ENCODE measurements at places on chromosomes 11 and 22.

DNA sequence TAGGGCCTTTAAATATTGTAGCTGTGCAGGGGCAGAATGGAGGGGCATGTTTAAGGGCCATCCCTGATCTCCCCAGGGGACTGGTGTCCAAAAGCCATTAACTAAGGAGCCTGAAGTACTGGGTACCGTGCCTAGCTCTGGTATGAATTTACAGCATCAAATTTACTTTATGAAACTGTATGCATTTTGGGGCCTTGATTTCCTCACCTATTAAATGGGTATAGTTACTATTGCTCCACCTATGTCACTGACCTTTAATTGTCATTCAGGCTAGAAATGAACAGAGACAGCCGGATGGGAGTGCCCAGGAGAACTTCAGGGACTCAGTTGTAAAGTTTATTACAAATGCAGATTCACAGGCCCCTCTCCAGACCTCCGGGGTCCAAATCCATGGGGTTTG, 11.8 kb upstream of the TP53I11 start:
- no peak for DNase-seq

GRCh38 chr11:122721964-122722266, 66.4 kb downstream of the UBASH3B start:
- DNase-seq: no peak

DNA sequence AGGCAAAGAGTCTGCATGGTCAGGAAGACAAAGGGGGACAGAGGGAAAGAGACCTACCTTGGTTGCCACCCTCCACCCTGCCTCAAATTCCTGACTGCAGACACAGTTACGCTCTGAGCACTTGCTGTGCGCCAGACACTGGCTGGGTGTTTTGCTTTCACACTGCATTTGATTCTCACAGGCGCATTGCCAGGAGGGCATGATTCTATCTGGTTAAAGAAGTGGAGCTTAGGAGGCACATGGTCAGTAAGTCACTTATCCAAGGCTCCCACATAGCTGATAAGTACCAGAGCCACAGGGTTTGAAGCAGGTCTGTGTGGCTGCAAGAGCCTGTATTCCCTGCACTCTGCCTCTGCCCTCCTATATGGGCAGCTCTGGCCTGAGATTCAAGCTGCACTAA, 103.9 kb downstream of the TIMP3 start:
- no peak for DNase-seq

DNA sequence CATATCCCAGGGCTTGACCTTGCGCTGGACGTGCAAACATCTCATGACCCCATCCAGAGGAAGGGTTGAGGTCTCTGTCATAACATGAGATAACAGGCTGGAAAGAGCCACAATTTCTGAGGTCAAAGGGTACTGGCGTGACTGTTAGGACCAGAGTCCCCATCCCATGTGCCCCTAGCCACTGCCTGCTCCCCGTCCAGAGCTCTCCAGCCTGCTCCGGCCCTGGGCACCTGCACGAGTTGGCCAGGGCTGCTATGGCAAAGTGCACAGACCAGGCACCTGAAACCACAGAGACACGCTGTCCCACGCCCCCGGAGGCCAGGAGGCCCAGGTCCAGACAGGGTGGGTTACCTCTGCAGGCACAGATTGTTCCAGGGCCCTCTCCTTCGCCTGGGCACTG, 58.9 kb downstream of the SHANK2 start:
- no peak for DNase-seq

DNA sequence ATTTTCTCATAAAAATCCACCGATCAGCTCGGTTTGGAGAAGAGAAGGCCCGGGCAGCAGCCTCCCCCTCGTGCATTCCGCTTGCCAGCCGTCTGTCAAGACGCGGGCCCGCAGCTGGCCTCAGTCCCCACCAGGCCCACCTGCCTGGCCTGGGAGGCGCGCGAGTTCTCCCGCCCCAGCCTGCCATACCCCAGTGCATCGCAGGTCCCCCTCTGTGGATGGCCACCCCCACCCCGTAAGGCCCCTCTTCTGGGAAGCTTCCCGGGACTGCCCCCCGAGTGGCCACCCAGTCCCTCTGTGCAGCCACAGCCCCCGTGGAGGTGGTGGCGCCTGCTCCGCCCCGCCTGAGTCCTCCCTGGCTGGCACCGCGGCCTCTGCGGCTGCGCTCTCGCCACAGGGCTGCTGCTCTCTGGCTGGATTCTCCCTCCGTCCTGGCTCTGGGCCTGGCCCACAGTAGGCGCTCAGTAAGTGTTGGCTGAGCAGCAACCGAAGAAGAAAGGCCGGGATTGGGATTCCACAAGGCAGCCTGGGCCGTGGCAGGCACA, 74.0 kb upstream of the TCF20 start:
- DNase-seq: no peak

GRCh38 chr22:50604256-50605001, 3.8 kb downstream of the MAPK8IP2 start:
- DNase-seq: no peak

GRCh38 chr11:118607401-118608359, at the start of gene PHLDB1:
Gene PHLDB1, plus strand, starts transcription at chr11:118607615. Its CDS starts 6,222 bp downstream, at chr11:118613837.
- DNase-seq: peak; percentile 39

DNA sequence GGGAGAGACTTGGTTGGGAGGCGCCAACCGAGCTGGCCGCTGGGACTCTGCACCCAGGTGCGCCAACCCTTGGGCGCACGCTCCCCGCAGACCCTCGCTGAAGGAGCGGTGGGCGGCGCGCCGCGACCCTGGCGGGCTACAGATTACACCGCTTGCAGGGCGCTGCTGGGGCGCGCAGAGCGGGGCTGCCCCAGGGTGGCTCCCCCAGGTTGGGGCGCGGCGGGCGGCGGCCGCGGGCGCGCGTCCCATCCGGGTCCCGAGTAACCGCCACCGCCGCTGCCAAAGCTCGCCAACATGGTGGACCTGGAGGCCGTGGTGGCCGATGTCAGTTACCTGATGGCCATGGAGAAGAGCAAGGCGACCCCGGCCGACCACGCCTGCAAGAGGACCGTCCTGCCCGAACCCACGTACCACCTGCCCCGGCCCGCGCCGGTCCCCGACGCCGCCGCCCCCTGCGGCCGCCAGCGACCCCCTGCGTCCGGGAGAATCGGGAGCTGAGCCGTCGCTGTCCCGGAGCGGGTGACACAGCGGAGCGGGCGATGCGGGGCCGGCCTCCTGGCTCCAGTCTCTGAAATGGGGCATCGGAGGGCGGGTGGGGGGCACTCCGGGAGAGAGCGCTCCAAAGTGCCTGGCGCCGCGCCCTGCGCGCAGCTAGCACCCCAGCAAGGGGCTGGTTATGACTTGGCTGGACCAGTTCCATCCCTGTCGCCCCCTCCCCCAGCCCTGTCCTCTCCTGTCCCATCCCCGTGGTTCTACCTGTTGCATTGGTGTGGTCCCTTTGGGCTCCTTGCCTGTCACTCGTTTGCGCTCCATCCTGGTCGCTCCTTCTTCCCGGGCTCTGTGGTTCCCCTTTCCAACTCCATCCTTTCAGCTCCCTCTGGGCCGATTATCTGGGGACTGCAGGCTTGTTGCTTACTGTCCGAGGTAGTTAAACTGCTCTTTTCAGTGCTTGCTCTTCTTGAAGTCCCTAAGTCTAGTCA, 143.3 kb upstream of the GRK3 start:
- no peak for DNase-seq

GRCh38 chr22:29268511-29269229, 602 bp downstream of the EWSR1 start:
- peak; percentile 47 for DNase-seq

DNA sequence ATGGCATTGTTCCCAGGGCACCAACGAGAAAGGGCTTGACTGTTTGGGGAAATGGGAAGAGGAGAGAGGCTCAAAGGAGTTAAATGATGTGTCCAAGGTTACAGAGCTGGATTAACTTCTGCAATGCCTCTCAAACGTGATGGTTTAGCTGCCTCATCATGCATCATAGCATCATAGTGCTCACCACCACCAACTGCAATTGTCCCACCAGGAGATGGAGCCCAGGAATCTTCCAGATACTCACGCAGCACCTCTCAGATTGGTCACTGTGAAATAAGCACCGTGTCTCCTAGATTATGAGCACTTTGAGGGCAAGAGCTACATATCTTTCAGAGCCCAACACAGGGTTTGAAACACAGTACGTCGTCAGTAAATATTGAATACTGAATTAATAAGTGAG, 69.2 kb downstream of the PRSS23 start:
- DNase-seq: no peak

DNA sequence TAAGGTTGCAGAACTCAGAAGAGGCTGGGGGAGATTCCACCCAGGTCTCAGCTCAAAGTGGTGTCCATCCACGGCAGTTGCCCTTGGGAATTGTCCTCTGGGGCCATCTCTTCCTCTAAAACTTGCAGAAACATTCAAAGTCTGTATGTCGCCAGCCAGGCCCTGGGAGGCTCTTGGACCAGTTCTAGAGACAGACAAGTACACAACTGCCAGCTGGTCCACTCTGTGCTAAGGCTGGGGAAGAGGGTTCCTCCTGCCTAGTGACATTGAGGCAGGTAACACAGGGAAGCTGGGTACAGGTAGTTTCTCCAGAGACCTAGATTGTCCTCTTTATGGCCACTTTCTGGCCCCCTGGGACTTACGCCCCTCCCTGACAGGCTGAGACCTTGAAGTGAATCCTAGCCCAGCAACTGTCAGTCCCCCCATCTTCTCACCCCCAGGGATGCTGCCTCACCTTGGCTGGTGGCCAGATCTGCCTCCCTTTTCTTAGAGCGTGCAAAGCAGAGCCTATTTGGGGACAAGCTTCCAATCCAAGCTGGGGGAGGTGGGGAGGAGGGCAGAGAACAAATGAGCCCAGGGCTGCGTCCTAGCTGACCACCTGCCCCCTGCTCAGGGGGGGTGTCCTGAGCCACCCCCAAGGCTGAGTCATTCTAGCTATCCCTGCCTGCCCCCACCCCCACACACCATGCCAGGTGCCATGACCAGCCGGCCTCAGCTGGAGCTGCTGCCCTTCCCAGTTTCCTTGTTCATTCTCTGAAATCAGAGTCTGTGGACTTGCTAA, 8.4 kb downstream of the FAM83F start:
- DNase-seq: no peak

GRCh38 chr22:49774046-49774445, 53.6 kb downstream of the BRD1 start:
- DNase-seq: no peak

DNA sequence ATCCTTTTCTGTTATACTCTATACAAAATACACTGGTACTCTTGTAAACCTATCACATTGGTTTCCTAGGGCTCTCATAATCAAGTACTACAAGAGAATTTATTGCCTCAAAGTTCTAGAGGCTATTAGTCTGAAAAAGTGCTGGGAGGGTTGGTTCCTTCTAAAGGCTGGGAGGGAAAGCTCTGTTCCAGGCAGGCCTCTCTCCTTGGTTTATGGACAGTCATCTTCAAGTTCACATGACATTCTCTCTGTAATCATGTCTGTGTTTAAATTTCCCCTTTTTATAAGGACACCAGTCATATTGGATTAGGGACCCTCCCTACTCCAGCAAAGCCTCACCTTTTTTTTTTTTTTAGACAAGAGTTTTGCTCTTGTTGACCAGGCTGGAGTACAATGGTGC, 9.1 kb downstream of the SLC36A4 start:
- DNase-seq: no peak

- DNase-seq: no peak
These were observed 118.0 kb downstream of the SIK3 start for GRCh38 chr11:116980136-116980793.

DNA sequence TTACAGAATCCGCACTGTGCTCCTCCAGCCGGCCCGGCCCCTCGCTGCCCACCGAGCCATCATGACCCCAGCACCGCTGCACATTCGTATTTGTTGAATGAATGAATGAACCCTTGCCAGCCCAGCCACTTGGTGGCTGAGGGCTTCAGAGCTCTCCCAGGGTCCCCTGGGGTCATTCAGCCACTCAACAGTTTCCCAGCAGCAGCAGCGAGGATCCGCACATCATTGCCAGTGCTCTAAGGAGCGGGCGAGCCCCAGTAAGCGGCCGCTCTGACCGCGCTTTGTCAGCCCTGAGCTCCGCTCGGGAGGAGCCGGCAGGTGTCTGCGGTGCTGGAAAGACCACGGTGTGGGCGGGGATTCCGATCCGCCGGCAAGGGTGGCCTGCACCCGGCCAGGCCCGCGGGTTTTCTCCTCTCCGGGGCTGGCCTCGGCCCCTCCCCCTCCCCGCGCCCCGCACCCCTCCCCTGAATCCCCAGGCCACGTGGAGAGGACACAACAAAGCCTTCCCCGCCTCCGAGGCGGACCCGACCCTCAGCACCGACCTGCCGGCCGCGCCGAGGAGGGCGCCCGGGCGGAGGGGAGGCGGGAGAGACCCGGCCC, 563 bp downstream of the BID start:
- peak; percentile 68 for DNase-seq

DNA sequence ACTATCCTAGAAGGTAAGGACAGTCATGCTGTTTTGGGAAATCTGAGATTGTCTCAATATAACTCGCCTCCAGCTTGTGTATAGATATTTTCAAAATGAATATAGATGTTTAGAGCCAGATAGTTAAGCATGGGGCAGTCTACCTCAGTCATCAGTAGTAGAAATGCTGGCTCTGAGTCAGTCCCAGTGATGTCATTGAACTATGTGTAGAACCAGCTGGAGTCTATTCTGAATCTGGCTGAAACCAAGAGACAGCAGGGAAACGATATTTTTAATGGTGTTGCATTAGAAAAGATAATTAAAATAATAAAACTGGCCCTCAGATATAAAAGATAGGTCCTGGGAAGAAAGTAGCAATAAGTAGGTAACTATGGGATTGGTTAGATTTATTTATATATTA, 25.9 kb downstream of the PIWIL4 start:
- DNase-seq: no peak

GRCh38 chr11:110463153-110463552, 33.4 kb downstream of the FDX1 start:
- peak; percentile 50 for DNase-seq

DNA sequence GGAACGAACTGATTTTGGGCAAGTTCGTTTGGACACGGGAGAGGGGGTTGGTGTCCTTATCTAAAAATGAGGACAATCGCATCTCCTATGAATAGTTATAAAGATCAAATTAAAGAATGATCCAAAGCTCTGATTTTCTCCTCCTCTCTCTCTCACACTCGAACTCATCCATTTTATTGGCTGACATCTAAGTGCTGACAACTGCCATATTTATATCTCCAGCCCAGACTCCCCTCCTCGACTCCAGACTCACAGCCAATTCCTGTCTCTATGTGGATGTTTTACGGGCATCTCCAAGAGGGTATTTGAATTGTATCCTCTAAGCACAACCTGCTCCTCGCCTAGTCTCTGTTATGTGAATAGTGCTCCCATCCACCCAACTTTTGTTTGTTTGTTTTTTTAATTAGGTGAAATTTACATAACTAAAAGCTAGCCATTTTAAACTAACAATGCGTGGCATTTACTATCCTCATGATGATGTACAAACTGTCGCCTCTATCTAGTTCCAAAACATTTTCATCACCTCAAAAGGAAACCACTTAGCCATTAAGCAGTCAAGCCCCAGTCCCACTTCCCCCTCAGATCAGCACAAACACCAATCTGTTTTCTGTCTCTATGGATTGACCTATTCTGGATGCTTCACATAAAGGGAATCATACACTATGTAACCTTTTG, 4.0 kb downstream of the SYN3 start:
- no peak for DNase-seq
